ENCODE measurements at places on chromosomes 12 and 14.

GRCh38 chr12:53725824-53726223 lies 1.4 kb downstream of the CALCOCO1 start:
- DNase-seq: no peak

- no peak for DNase-seq
Measured at GRCh38 chr12:40312982-40313576, 88.3 kb downstream of the LRRK2 start.

GRCh38 chr14:104939666-104940410 lies 15.2 kb downstream of the PLD4 start:
- no peak for DNase-seq

GRCh38 chr12:84637926-84638325 lies 274.7 kb downstream of the SLC6A15 start:
- no peak for DNase-seq

- DNase-seq: no peak
Measured at GRCh38 chr12:12810553-12811021, 2.6 kb upstream of the DDX47 start.

DNA sequence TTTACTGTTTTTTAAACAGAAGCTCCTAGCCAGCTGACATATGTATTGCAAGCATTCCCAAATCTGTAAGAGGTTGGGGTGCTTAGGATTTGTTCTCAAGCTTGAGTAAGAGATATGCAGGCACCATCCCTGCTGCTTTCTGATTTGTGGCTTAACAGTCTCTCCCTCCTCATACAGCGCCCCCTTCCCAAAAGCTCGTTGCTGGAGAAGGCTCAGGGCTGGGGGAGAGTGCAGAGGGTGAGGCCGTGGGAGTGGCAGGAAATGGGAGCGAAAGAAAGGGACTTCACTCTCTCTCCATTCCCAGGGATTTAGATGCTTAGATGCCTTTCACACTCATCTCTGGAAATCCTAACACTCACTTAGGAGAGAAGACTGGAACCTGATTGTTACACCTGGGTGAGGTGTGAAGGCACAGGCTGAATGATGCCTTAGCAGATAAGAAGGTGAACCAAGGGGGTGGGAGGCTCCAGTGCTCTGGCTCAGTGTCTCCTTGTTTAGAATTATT lies 172.0 kb downstream of the C12orf75 start:
- DNase-seq: no peak

DNA sequence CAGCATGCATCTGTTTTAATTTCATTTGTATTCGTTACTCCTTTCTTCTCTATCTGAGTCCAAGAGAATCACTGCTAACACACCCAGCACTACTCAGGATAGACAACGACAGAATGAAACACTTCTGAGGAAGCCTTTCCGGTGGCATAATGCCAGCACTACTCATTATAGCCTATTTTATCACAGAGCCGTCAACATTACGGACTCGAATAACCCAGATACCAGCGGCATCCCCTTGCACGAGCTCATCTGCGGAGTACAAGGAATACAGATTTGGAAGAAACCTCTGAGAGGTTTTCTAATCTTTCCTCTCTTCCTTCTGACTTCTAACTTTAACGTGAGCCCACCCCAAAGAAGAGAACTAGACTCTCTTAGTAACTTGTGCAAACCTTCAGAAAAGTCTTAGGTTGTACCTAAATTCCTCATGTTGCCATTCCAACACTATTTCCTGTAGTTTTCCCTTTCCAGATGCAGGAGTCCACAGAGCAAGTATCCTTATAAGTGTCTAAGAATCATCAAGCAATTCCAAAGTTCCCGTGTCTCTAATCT lies 248.1 kb downstream of the APAF1 start:
- DNase-seq: no peak

- DNase-seq: no peak
Measured at GRCh38 chr12:2551412-2551900, 243.3 kb upstream of the FKBP4 start.

- no peak for DNase-seq
Measured at GRCh38 chr12:65565601-65566560, 258.4 kb upstream of the HMGA2 start.

DNA sequence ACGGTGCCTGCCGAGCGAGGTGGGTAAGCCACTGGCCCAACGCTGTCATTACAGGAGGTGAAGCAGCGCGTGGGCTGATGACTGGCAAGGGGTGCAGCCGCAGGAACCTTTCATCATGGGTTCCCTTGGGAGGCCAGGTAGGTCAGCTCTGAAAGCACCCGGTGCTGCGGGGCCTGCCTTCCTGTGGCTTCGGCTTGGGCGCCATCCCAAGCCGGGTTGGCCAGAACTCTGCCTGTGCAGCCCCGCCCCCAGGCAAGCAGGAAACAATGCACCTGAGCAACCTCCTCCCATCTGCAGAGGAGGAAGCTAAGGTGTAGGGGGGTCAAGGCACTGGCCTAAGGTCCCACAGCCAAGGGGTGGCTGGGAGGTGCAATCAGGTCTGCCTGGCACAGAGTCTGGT lies 20.0 kb upstream of the HHIPL1 start:
- DNase-seq: no peak

DNA sequence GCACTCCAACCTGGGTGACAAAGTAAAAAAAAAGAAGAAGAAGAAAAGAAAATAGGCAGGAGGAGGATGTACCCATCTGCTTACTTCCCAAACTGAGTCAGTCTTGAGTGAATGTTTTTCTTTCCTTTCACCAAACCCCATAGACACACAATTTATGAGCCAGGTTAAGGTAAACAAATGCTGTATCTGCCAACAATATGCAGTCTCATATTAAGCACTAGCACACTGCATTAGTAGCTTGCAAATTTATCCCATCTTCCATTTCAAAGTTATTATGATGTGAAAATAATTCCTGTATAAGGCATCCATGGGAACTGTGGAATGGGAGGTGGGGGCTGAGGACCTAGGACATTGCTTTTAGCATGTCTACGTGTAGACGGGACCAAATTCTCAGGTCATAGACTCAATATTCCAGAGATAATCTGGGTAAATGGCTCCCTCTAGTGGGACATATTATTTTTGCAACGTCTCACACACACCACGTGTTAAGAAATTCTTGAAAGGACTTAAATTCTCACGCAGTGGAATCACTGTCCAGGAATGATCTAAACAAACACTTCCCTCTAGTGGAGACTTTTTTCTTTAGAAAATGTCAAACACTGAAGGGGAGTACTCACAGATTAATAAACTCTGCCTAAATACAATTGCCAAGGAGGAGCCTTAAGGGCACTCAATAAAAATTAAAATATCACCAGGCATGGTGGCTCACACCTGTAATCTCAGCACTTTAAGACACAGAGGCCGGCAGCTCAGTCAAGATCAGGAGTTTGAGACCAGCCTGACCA lies 17.1 kb upstream of the OR10P1 start:
- peak; percentile 85 for DNase-seq

DNA sequence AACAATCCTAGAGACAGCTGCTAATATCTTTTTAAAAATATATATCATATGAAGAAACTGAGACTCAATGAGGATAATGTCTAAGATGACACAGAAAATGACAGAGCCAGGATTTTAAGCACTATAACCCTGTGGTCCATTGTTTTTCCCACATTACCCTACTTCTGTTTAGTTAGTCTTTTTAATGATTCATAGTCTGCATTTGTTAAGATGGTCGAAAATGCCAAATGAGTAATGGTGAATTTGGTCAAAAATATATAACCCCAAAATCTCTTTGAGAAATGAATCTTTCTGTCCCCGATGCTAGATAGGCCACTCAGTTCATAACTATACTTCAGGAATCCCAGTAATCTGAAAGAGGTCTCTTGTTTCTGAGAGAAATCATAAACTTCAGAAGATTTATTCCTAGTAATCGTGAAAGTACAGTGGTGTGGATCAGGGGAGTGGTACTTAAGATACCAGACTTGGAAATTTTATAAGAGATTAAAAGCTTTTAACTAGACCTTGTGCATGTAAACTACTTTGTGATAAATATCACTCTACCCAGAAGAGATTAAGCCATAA lies 10.8 kb downstream of the RTRAF start:
- DNase-seq: no peak

GRCh38 chr12:111111681-111112080 lies 191.3 kb upstream of the MYL2 start:
- no peak for DNase-seq

GRCh38 chr14:59771577-59771976 lies 99.0 kb downstream of the RTN1 start:
- no peak for DNase-seq

DNA sequence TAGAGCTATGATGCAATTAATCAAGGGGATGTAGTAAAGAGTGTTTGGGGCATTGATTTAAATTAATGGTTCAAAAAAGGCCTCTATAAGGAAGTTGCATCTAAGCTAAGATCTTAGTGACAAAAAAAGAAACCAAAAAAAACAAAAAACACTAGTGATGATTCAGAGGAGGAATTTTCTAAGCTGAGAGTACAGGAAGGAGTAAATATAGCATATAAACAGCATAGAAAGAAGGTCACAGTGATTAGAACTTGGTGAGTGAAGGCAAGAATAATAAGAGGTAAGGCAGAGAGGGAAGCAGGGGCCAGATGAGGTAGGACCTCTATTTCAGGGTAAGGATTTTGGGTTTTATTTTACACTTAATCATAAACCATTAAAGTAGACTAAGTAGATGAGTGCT lies 48.0 kb upstream of the PDZRN4 start:
- peak; percentile 6 for DNase-seq

- no peak for DNase-seq
Measured at GRCh38 chr12:3315201-3315661, 175.8 kb upstream of the PRMT8 start.

- DNase-seq: no peak
Measured at GRCh38 chr12:11070999-11071398, 8.9 kb upstream of the TAS2R46 start.

DNA sequence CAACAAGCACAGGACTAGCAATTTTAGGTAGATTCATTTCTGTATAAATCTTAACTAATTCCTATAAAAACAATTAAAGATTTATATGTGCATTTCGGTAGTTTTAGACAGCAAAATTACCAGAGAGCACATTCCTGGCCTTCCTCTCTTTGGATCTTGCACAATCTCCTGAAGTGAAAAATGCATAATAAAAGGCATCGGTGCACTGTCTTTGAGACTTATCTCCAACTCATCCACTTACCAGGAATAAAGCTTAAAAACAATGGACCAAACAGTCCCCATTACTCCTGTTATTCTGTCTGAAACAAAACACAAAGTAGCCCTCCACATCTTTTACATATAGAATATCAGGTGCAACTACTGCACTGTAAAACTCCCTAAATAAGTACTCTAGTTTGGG lies 69.3 kb downstream of the HECTD1 start:
- no peak for DNase-seq

DNA sequence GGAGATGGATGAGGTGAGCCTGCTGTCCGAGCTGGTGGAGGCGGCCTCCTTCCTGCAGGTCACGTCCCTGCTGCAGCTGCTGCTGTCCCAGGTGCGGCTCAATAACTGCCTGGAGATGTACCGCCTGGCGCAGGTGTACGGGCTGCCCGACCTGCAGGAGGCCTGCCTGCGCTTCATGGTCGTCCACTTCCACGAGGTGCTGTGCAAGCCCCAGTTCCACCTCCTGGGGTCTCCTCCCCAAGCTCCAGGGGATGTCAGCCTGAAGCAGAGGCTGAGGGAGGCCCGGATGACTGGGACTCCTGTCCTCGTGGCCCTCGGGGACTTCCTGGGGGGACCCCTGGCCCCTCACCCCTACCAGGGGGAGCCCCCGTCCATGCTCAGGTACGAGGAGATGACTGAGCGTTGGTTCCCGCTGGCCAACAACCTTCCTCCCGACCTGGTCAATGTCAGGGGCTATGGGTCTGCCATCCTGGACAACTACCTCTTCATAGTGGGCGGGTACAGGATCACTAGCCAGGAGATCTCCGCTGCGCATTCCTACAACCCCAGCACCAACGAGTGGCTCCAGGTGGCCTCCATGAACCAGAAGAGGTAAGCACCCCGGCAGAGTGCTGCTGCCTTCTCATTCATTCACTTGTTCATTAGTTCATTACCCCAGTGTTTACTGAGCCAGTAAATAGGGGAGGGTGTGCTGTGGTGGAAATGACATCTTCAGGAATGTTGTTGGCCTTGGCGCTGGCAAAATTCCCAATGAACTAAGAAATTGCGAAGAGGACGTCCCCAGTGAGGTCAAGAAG lies 774 bp upstream of the MANSC4 start:
- DNase-seq: no peak

GRCh38 chr14:58882577-58883018 lies 244.8 kb downstream of the DACT1 start:
- no peak for DNase-seq

DNA sequence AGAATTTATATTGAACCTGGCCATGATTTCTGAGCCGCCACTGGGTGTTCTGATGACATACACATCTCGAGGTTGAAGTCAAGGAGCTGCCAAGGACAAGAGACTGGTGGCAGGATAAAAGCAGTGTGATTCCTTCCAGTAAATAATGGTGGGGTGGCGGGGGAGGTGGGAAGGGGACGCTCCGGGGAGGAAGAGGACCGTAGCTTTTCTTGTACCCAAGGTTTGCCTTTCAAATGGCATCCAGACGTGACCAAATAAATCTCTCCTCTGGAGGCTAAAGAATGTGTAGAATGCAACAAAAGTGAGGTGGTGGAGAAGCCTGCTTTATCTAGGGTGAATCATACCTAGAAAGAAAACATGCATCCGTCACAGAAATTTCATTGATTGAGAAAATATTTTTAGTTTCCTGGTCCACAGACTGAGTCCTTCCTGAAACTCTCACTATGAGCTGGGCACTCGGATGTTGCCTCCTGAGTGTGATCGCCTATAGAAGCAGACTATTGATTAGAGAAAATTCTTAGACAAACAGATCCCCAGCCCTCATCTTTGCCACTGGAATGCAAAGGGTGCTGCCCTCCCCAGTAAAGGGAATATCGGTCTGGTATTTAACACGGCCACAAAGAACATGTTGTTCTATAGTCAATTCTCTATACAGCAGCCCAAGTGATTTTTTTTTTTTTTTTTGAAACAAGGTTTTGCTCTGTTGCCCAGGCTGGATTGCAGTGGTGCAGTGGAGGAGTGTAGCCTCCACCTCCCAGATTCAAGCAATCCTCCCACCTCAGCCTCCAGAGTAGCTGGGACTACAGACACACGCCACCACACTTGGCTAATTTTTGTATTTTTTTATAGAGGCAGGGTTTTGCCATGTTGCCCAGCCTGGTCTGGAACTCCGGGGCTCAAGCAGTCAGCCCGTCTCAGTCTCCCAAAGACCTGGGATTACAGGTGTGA lies 112.1 kb downstream of the DPF3 start:
- DNase-seq: no peak

- no peak for DNase-seq
Measured at GRCh38 chr14:24875991-24876878, 173.7 kb downstream of the STXBP6 start.
